ENCODE measurements at places on chromosomes 3 and 15.

DNA sequence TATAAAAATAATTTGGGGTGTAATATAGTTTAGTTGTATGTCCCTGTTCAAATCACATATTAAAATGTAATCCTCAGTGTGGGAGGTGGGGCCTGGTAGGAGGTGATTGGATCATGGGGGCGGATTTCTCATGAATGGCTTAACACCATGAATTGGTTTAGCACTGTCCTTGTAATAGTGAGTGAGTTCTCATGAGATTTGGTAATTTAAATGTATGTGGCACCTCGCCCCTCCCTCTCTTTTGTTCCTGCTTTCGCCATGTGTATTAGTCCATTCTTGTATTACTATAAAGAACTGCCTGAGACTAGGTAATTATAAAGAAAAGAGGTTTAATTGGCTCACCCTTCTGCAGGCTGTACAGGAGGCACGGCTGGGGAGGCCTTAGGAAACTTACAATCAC is 83.9 kb downstream of the ANXA2 start:
- DNase-seq, result no peak

- no peak for DNase-seq
These were observed 117.2 kb downstream of the OXSM start for GRCh38 chr3:25907081-25907480.

DNA sequence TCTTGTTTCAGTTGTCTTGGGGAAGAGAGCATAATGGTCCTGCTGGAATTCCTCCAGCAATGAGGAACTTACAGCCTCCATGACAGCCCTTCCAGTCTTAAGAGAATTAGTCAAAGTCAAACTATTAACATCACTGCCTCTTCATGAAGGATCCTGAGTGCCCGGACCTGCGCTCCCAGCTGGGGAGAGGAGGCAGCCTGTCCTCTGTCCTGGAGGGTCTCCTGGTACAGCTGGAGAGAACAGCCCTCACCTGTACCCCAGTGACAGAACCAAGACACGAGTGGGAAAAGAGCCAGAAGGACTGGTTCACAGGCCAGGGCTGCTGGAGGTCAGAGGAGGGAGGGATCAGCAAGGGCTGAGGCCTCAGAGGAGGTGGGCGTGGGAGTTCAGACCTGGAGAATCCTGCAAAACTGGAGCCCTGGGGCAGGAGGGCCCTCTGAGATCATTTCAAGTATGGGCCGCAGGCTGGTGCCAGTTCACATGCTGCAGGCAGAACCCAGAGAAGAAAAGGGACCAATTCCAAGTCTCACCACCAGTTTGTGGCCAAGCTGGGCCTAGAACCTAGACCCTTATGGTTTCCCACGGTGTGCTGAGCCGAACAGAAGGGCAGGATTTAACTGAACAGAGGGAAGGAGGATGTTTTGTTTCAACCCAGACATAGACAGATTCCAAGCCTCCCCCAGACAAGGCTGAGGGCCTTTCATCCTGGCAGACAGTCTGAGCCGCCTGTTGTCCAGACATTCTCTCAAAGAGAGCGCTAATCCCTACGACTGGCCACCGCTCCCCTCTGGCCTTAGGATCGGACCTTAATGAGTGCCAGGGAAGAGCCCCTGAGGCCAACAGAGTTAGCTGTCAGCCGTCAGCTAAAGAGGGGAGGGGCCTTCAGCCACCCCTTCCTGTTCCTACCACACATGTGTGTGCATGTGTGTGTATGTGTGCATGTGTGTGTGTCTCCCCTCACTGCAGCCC is 18.2 kb downstream of the LOXL1 start:
- no peak for DNase-seq

- DNase-seq, result no peak
These were observed 18.1 kb downstream of the H1-8 start for GRCh38 chr3:129560911-129561594.

GRCh38 chr3:196397941-196398340 is 34.3 kb downstream of the UBXN7 start:
- DNase-seq, result no peak

GRCh38 chr3:96510334-96510733 is 304.1 kb upstream of the EPHA6 start:
- no peak for DNase-seq

DNA sequence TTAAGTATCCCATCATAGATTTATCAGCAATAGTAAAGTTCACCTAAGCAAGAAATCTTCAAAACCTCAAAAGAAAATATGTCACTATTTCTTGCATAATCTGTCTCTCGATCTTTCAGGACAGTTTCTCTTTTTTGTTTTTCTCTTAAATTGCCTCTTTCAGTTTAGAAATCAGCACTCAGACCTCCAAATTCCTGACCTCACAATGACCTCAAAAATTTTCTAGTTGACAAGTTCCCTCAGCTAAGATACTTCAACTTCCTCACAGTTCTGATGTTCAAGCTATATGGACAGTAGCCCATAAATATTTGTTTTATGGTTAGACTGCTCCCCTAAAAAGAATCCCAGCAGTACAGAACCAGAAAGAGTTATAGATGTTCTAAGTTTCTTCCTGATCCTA is 24.1 kb downstream of the SLC24A5 start:
- no peak for DNase-seq

Measured in activated T-helper 1 cell treated with anti-CD3 and anti-CD28 coated beads, Interleukin-2, amount 50 U/mL, for 16 hours (primary cell).